SJCRH30 (cell line): ENCODE measurements at places on chromosomes 3 and 15.

GRCh38 chr15:66897971-66898370 is 167.4 kb upstream of the SMAD3 start:
- no peak for DNase-seq

DNA sequence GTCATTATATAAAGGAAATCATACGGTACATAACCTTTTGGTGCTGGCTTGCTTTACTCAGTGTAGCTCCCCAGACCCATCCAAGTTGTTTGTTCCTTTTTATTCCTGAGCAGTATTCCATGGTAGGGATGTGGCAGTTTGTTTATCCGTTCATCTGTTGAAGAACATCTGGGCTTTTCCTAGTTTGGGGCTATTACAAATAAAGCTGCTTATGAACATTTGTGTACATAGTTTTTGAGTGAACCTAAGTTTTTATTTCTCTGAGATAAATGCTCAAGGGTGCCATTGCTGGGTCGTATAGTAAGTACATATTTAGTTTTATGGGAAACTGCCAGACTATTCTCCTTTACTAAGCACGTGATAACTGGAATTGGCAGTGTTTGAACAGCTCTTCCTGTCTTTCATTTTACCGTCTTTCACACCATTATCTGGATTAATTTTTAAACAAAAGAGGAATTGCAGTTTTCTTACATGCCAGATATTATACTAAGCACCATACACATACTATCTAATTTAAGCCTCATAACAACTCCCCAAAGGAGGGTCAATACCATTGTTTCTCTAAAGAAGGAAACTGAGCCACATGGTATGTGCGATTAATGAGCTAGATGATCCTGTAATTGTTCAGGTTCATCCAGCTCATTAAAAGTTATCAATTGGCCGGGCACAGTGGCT is 85.6 kb downstream of the PTPRG start:
- no peak for DNase-seq

- peak; percentile 73 for DNase-seq
These were observed 756 bp downstream of the CLPX start for GRCh38 chr15:65184305-65184867.

GRCh38 chr15:98868564-98868963 is 139.0 kb downstream of the PGPEP1L start:
- DNase-seq: no peak

GRCh38 chr3:122948408-122948807 is 79.2 kb downstream of the SEMA5B start:
- DNase-seq: peak; percentile 37

GRCh38 chr15:28943611-28944230 is 57.9 kb downstream of the APBA2 start:
- no peak for DNase-seq

GRCh38 chr3:50588759-50589433 is 19.6 kb downstream of the HEMK1 start:
- peak; percentile 35 for DNase-seq

GRCh38 chr3:2599471-2599870 is 500.8 kb downstream of the CNTN4 start:
- no peak for DNase-seq

- DNase-seq: no peak
These were observed 31.0 kb downstream of the SRPRB start for GRCh38 chr3:133836497-133837158.

- DNase-seq: no peak
These were observed 79.7 kb downstream of the DZIP3 start for GRCh38 chr3:108669208-108669607.

DNA sequence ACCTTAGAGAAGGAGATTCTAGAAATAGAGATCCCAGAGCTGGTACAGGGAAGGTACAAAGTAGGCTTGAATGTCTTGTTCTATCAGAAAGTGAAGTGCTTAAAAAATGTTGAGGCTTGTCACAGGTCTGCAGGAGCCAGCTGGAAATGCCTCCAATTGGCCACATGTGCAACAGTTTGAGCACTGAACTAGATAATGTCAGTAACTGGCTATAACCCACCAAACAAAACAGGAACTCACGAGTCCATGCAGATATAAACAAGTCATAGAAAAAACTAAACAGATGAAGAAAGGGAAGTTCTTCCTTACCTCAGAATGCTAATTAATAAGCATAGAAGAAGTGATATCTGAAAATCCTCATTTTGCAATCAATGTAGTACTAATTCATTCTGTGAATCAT is 11.9 kb upstream of the TF start:
- DNase-seq: no peak

DNA sequence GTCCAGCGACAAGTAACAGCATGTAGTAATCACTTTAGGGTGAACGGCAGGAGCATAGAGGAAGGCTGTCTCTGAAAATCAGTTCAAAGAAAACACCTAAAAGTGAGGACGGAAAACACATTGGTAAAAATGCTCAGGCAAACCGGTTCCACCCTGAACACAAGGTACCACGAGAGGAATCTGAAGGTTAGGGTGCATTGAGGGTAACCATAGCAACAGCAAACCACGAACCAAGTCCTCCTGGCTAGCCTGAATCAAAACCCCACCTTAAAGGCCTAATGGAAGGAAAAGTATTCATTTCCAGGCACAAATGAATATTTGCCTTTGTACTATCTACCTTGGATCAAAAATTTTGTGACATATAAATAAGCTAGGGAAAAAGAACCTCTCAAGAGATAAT is 315.0 kb downstream of the OCA2 start:
- DNase-seq: no peak

- DNase-seq: no peak
These were observed 20.7 kb downstream of the MB21D2 start for GRCh38 chr3:192897005-192897404.

GRCh38 chr3:157531301-157531660 is 28.1 kb upstream of the VEPH1 start:
- no peak for DNase-seq

DNA sequence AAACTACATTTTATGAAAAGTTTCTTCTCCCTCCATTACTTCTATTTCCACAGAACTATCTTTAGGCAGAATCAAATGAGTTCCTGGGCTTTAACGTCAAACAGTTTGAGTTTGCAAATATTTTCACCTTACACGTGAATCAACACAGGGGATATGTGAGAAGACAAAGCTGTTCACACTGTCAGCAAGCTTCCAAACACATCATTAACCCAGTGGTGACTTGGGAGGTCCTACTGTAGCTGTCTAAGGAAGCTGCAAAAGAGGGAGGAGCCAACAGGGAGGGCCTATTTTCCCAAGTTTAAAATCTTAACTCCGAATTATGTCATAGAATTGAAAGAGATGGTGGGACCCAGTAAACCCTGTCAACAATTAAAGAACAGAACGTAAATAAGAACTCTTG is 337.8 kb upstream of the DNAJC19 start:
- no peak for DNase-seq

- DNase-seq: no peak
These were observed 36.9 kb downstream of the TSPAN3 start for GRCh38 chr15:77033729-77034671.
